RCC 7860 (cell line): ENCODE measurements at places on chromosomes 3 and 15.

DNA sequence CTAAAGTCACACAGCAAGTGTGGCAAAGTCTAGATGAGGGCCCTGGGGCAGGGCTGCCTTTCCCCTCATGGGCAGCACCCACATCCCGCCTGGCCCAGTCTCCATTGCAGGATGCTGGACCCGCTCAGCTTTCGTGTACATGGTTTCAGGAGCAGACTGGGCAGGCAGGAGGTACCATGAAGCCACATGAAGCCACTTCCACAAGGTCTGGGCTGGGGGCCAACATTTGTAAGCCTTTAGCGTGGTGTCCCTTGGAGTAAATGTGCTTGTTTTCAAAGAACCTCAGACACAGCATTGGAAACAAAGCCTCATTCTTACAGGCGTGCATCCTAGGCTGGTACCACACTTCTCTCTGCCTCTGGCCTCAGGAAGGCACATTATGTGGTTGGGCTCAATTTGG is 34.5 kb downstream of the UMPS start:
- no peak for DNase-seq

DNA sequence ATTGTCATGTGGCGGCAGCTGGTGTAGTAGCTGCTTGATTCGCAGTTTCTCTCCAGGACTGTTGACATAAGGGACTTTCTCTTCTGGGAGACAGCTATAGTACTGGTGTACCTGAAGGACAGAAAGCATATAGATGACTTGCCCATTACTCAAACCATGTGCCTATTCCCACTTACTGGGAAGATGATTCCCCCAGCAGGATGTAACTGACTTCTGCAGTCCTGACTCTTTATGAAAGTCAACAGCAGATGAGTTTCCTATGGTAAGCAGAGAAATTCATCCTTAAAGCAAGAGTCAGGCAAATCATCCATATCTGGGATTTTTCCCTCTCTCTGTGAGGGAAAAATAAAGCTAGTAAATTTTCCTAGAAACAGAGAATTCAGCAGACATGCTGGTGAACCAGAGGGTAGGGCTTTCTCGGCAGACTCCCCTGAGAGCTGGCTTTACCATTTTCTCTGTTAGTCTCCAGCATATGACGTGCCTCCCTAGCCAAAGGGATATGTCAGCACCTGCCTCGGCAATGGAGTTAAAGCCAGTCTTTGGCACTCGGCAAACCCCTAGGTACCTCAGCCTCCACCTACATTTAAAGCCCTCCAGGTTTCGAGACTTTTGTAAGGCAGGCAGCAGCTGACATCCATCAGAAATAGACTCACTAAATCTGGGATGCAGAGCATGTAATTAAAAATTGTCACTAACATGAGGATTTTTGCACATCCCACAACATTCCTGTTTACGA is 62.1 kb downstream of the PRICKLE2 start:
- DNase-seq, result no peak

- DNase-seq, result no peak
Observed at GRCh38 chr3:60513241-60513640, 738.0 kb downstream of the FHIT start.

DNA sequence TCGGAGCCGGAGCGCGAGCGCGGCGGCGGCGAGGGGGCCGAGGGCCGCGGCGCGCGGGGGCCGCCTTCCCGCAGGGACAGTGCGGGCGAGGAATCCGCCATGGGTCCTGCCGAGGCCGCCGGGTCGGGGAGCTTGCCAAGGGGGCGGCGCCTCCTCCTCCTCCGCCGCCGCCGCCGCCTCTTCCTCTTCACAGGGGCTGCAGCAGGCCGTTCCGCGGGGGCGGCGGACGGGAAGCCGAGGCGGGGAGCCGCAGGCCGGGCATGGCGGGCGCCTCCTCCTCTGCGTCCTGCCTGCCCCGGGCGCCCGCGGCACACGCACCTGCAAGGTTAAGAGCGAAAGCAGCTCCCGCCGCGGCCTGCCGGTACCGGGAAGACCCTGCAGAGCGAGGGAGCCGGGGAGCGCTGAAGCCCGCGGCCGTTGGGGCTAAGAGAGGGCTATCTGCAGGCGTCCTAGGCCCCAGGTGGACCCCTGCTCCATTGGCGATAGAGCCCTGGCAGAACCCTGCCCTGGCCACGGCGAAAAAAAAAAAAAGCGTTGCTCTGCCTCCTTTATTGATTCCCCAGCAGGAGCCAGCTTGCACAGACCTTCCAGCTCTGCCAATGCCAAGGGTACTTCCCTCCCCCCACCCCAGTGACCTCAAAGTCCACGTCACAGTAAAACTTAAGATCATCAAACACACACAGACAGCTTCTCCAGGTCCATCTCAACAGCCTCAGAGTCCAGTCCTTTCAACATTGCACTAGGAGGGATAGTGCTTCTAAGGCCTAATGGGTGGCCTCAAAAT is at the start of gene LYSMD2:
Gene LYSMD2, minus strand, starts transcription at position 134 of the 784 bp plus-strand sequence. Its CDS starts 33 bp downstream, at position 101.
- DNase-seq, result peak; percentile 12

DNA sequence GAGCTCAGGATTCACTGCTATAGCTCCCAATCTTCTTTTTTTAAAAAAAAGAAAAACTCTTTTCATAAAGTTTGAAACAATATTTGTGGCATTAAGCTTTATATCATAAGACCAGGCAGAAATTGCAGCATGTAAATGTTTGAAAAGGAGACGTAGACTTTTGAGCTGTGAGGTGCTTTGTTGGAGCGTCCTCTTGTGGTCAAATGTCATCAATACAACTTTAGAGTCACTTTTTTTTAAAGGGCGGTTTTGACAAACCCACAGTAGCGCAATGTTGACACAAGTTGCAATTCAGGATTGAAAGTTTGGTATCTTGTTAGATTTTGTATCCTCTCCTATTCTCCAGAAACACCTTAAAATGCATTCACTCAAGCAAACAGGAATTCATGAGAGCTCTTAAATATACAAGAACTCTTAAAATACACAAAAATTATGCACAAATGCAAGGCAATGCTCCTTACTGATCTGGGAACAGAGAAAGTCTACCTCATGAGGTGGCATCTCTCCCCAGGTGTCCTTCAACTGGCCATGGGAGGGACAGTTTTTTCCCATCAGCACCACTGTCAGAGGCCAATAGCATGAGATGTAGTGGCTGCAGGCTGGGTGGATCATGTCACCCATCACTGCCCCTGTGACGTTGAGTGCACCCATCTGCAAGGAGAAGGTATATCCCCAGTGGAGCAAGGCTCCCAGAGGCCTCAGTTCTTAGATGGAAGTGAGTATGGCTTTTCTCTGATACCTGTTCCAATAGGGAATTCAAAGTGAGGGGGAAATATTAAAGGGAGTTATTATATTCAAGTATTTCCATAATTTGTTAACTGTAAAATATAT is 70.7 kb downstream of the ANXA2 start:
- peak; percentile 31 for DNase-seq

DNA sequence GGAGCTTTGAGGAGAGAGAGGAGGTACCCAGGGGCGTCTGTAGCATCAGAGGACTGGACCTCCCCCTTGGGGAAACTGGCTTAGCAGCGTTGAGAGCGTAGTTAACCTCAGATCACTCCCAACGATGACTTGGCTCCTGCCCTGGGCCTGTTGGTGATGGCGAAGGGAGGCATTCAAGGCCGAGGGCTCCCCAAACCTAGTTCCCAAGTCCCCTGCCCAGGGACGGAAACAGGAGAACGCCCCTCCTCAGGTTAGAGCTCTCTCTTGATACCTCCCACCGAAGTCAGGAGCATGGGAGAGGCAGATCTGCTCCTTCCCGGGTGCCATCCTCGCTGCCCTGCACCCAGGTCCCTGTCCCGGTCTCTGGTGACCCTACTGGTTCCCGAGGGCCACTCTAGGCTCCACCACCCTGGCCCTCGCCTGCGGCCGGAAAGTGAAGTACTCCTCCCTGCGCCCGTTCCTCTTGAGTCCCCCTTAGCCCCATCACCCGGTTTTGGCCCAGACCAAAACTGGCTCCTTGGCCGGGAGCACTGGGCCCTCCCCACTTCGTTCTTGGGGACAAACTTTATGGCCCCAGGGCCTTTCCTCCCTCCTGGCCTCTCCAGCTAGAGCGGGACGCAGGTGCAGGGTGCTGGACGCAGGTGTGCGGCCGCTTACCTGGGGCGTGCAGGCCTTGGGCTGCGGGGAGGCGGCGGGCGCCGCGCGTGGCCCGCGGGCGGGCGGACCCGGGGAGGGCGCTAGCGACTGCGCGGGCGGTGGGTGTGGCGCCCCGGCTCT is 2.6 kb upstream of the SKOR1 start:
- no peak for DNase-seq

DNA sequence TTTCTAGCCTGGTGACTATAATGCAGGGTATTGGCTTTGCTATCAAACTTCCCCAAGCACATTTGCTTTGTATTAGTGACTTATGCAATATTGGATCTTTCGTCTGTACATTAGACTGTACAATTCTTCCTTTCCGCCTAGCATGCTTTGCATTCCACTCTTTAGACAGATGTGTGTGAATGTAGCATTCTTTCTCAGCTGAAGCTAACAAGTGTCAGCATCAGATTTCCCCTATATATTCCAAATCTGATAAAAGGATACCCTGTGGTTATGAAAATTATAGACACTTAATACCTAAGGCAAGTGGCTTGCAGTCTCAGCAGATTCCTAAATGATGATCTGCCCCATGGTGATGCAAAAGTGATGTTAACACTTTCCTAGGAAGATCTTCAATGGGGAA is 360.1 kb downstream of the CNTN4 start:
- DNase-seq, result no peak

GRCh38 chr15:29452881-29453731 is 183.5 kb upstream of the NSMCE3 start:
- DNase-seq, result no peak

GRCh38 chr3:69770976-69771634 is 31.8 kb downstream of the MITF start:
- DNase-seq, result peak; percentile 71

GRCh38 chr3:3258281-3258680 is 78.8 kb upstream of the CRBN start:
- no peak for DNase-seq

DNA sequence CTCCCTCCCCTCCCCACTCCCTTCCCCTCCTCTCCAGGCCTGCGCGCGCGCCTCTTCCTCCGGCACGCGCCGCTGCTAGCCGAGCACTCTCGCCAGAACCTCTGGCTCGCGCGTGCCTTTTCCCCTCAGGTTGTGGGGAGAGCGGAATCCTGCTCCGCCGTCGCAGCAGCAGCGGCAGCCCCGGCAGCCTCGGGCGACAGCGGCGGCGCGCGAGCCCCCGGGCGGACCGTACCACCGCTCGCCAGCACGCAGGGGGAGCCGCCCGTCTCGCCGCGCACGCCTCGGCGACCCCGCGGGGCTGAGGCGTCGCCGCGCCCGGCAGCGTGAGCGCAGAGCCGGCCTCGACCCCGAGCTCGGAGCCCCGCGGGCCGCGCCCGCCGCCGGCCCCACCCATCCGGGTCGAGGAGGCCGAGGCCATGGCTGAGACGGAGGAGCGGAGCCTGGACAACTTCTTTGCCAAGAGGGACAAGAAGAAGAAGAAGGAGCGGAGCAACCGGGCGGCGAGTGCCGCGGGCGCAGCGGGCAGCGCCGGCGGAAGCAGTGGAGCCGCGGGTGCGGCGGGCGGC is at the start of gene CDV3:
Gene CDV3, plus strand, starts transcription at position 58 of the 566 bp plus-strand sequence. Its CDS starts 359 bp downstream, at position 417.
- DNase-seq, result no peak

- no peak for DNase-seq
Observed at GRCh38 chr15:75030023-75030413, 6.6 kb downstream of the PPCDC start.

- DNase-seq, result no peak
Observed at GRCh38 chr3:51471775-51472652, 27.8 kb downstream of the DCAF1 start.

- no peak for DNase-seq
Observed at GRCh38 chr3:156673732-156674045, 701 bp upstream of the TIPARP start.

GRCh38 chr15:73697033-73697467 is 12.9 kb downstream of the CD276 start:
- DNase-seq, result peak; percentile 92

DNA sequence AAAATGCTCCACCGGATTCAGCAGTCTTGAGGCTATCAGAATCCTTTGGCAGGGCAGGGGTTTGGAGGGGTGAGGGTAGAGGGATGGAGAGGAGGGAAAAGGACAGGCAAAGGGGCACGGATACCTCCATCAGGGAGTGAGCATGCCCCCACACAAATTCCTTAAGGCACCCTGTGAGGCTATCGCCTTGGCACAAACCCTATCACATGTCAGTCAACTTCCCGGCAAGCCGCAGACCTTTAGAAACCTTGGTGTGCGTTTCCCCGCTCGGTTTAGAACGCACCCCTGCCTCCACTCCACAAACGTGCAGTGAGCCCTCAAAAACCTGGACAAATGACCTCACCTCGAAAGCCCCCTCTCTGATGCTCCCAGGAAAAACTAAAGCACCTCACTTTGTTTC is 422 bp upstream of the SETMAR start:
- DNase-seq, result no peak

GRCh38 chr15:65695081-65695480 is 73.3 kb downstream of the SLC24A1 start:
- DNase-seq, result no peak

- DNase-seq, result no peak
Observed at GRCh38 chr15:31607656-31608055, 281.0 kb downstream of the KLF13 start.

DNA sequence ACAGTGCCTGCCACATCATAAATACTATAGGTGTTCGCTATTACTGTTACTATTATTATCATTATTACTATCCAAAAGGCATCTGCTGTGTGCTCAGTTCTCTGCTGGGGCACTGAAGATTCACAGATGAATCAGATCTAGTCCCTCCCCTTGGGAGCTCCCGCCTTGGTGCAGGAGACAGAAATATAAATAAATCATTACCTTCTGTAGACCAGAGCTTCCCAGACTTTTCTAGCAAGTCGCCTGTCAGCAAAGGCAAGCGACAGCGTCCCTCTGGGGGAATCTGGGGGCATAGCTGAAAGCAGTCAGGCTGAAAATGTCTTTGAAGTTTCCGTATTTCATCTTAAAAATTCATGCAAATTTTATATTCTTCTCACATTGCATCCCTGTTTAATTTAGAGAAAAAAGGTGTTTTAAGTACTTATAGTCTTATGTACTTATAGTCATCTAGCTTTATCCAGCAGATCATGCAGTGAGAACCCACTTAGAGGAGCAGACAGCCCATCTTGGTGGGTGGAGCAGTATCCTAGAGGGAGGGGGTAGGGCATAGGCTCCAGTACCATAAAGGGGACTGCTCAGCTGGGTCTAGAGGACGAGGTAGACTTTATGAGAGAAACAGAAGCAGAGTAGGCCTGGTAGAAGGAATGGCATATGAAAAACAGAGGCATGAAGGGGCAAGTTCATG is 10.4 kb upstream of the BRPF1 start:
- DNase-seq, result peak; percentile 50

GRCh38 chr3:56836276-56837163 is 34.8 kb upstream of the ARHGEF3 start:
- no peak for DNase-seq

DNA sequence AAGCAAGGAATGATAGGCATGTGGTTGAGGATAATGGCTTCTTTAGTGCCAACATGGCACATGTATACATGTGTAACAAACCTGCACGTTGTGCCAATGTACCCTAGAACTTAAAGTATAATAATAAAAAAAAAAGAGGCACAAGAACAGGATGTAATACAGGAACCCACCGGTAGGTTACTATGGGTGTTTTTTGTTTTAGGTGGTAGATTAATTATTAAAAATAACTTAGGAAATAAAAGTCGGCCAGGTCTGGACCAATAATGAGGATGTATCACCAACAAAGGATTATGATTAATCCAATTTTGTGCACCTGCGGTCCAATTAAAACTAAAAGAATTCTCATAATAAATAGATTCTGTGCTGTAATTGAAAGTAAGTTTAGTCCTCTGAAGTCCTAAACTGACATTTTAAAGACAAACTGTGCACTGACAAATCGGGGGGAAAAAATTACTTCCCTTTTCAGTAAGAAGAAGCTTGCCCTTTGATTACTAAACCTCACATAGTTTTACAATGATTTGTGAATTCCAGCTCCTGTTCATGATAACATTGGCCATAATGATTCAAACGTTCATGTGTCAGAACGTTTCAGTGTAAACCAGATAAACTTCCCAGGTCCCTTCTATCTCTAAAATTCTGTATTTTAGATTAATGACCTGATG is 62.2 kb downstream of the CASR start:
- DNase-seq, result no peak
